ENCODE measurements at places on chromosomes 7 and 10.

GRCh38 chr10:17386616-17387075 lies 67.7 kb downstream of the ST8SIA6 start:
- no peak for DNase-seq

DNA sequence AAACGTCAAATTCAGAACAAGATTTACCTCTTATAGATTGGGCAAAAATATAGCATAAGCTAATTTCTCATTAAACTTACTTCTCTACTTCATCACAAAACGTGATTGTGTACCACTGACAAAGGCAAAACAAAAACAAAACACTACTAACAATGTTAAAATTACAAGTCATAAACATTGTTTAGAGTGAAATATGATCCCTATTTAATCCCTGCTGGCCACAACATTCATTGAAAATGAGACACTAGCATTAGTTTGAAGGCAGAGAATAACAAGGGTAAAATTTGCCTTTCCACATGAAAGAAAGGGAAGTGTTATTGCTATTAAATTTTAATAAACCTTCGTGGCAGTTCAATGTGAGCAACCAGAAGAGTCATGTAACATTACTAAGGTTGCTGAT lies 45.0 kb downstream of the SEMA3A start:
- DNase-seq: no peak

DNA sequence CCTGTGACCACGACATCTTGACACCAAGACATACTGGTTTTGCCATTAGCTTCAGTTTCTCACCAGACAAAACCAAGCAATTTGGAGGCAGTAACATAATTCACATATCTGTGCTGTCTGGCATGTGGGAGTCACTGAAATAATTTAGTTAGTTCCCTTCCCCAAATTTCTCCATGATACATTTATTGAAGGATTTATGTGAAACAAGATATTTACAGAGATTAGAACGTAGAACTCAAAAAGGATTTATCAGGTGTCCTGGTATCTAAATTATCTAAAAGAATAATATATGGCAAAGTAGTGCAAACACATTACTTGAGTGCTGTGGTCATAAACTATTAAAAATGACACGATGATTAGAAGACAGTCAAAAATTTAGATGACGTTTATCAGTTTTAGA lies 98.7 kb downstream of the ETV1 start:
- no peak for DNase-seq

DNA sequence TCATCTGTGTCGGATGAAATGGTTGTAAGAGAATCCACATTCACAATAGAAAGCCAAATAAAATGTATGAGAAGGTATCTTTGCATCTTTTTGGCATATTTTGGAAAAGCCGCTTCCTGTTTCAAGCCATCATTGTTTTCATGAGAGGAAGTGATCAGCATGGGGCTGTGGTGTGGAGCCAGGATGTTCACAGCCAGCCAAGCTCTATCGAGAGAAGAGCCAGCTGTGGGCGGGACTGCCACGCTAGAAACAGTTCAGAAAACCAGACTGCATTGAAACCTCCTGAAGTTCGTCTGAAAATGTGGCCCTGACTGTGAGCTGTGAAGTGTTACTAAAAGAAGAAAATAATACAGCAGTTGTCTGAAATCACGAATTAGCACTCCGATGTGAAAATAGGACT lies 21.2 kb upstream of the NPS start:
- no peak for DNase-seq

DNA sequence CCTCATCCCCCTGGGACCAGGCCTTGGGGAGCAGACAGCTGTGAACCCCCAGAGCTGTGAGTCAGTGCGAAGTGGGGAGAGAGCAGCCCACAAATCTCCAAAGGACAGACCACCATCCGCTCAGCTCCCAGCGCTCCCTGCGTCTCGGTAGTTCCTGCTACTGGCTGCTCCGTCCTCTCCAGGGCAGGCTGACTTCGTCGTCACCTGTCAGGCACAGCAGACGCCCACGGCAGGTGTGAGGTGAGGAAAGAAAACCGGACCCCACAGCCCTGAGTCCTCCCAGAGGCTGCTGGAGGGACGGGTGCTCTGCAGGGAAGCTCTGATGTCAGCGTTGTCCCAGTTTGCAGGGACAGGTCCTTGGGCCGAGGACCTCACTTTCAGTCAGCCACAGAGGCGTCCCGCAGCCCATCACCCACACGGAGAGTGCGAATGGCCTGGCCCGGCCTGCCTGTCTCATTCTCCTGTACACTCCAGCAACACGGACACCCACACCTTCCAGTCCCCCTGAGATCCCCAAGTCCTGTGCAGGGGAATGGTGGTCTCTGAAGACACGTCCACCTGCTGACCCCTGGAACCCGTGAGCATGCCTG lies 95.2 kb downstream of the DNAJB6 start:
- no peak for DNase-seq

Measured in NCI-H2081 (cell line).